ENCODE measurements at places on chromosomes 7 and 10. TPM values are rescaled to one million over a fixed set of nuclear protein-coding genes. Genes with fewer than 3 reads are reported as not detected.

Gene CALD1
- 0.11 TPM for total RNA-seq

Gene LIPN
- total RNA-seq, result not detected

Gene RAMP3
- total RNA-seq, result not detected

Gene MLXIPL
- total RNA-seq, result 0.43 TPM

Gene LRRD1
- not detected for total RNA-seq

Gene WEE2
- 0.17 TPM for total RNA-seq

Gene INTS15
- 58.6 TPM for total RNA-seq

Gene TACR2
- total RNA-seq, result not detected

Gene PRKG1
- total RNA-seq, result not detected

GRCh38 chr10:61911425-61911824 lies 9.9 kb downstream of the ARID5B start:
- peak overlapping the region; percentile 32 for H3K27ac ChIP-seq
- H3K4me3 ChIP-seq, result no peak overlapping the region
- DNase-seq, result no peak

- H3K4me1 ChIP-seq, result peaks cover 3% of the 10 kb centered on the region
- H3K27ac ChIP-seq, result no peak overlapping the region
- DNase-seq, result no peak
- peaks cover 7% of the 10 kb centered on the region for H3K36me3 ChIP-seq
These were observed 97.3 kb upstream of the CTBP2 start for GRCh38 chr10:125257521-125258108.

DNA sequence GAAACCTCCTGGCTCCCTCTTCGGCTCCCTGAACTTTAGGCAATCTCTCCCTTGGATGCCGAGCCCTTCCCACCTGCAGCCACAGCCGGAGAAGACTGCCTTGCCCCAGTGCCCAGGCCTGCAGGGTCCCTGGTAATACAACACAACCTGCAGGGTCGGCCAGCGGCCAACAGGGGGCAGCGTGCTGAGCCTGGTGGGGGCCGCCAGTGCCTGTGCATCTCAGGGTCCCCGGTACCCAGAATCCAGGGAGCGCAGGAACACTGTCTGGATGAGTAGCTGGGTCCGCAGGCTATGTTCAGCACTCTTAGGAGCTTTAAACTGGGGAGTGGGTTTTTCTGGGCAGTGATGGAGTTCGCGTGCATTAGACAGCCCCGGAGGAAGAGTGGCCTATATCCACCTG lies 17.5 kb upstream of the C10orf71 start:
- H3K36me3 ChIP-seq, result no peaks in the 10 kb centered on the region
- peaks cover 26% of the 10 kb centered on the region for H3K4me1 ChIP-seq
- DNase-seq, result no peak
- H3K4me3 ChIP-seq, result no peak overlapping the region
- H3K27ac ChIP-seq, result no peak overlapping the region

DNA sequence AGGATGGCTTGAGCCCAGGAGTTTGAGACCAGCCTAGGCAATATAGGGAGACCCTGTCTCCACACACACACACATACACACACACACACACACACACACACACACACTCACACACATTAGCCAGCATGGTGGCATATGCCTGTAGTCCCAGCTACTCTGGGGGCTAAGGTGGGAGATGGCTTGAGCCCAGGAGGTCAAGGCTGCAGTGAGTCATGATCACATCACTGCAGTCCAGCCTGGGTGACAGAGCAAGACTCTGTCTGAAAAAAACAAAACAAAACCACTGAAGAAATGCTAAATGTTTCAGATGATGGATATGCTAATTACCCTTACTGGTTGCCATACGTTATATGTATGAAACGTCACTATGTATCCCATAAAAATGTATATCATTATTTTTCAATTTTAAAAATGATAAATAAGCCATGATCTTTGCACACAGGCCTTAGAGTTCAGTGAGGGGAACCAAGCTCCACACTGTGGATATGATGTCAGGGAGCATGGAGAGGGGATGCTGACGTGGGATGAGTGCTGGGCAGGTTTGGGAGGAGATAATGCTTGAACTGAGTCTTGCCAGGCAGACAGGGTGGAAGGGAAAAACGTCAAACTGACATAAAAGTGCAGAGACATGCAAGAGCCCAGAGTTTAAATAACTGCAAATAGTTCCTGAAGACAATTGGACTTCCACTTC lies 45.9 kb upstream of the ARHGAP12 start:
- peaks cover 6% of the 10 kb centered on the region for H3K27me3 ChIP-seq
- peaks cover 21% of the 10 kb centered on the region for H3K4me1 ChIP-seq
- DNase-seq, result no peak
- no peak overlapping the region for H3K27ac ChIP-seq
- no peak overlapping the region for H3K4me3 ChIP-seq

- H3K27ac ChIP-seq, result no peak overlapping the region
- no peaks in the 10 kb centered on the region for H3K4me1 ChIP-seq
- no peak overlapping the region for H3K4me3 ChIP-seq
- no peaks in the 10 kb centered on the region for H3K36me3 ChIP-seq
- H3K27me3 ChIP-seq, result peaks cover 5% of the 10 kb centered on the region
These were observed 48.1 kb downstream of the SORBS1 start for GRCh38 chr10:95513008-95513589.

DNA sequence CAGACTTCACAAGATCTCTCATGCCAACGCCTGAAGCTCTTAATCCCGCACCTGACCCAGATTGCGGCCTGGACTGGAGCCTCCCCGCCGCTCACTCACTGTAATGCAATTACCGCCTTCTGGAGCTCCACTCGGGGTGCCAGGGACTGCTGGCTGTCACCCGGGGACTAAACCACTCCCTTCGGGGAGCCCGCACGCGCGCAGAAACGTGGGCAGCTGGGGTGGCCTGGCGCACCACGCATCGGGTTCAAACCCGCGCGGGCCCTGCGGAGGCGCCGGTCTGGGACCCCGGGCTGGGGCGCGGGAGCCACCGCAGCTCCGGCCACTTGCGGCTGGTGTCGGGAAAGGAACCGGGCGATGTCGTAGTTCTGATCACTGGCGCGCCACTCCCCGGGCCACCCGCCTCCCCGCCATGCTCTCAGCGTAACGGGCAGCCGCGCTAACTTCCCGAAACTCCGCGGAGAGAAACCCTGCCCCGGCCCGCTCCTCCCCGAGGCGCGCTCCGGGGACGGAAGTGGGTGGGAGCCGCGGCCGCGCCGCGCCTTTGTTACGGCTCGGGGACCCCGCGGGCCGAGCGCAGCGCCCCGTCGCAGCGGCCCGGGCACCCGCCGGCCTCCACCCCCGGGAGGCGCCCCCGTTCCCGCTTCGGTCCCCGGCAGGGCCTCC lies 100.3 kb upstream of the SVIL start:
- H3K4me1 ChIP-seq, result peaks cover 12% of the 10 kb centered on the region
- no peaks in the 10 kb centered on the region for H3K36me3 ChIP-seq
- no peak overlapping the region for H3K27ac ChIP-seq
- H3K4me3 ChIP-seq, result peak overlapping the region; percentile 19
- DNase-seq, result peak; percentile 75

DNA sequence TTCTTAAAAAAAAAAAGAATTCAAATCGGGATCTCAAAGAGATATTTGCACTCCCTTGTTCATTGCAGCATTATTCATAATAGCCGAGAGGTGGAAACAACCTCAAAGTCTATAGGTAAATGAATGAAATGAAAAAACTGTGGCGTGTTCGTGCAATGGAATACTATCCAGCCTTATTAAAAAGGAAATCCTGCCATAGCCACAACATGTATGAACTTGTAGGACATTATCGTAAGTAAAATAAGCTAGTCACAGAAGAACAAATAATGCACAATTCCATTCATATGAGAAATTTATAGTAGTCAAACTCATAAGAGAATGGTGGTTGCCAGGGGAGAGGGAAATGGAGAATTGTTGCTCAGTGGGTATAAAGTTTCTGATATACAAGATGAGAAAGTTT lies 37.9 kb downstream of the GRK5 start:
- no peak overlapping the region for H3K4me3 ChIP-seq
- H3K27me3 ChIP-seq, result no peaks in the 10 kb centered on the region
- H3K36me3 ChIP-seq, result no peaks in the 10 kb centered on the region
- peaks cover 16% of the 10 kb centered on the region for H3K4me1 ChIP-seq
- H3K27ac ChIP-seq, result no peak overlapping the region

DNA sequence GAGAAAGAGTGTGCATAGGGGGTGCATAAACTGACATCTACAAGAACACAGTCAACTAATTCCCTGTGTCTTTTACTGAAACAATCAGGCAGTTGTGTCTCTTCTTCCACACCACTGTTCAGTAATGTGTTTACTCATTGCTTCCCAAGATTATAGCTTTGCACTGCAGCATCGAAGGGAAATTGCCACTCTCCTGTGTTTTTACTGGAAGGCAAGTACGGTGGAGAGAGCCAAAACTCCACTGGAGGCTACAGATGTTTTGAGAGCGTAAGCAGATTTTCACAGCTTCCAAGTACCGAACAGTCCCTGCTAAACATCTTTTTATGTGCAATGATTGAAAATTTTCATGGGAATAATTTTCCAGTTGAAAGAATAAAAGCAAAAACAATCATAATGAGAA lies 510.5 kb upstream of the AKR1E2 start:
- no peaks in the 10 kb centered on the region for H3K36me3 ChIP-seq
- no peak for DNase-seq
- H3K4me1 ChIP-seq, result no peaks in the 10 kb centered on the region
- H3K27ac ChIP-seq, result no peak overlapping the region
- H3K4me3 ChIP-seq, result no peak overlapping the region

DNA sequence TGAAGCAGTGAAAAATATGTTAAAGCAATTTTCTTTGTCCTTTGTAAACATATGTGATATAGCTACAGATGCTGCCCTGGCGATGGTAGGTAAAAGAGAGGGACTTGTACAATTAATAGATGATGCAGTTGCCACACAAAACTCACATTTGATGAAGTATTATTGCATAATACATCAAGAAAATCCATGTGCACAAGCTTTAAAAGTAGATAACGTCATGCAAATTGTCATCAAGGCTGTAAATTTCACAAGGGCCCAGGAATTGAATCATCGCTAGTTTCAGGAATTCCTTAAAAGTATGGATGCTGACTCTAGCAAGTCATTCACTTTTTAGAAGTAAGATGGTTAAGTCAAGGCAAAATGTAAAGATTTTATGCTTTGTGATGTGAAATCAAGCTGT lies 10.0 kb downstream of the CYP3A5 start:
- no peaks in the 10 kb centered on the region for H3K27me3 ChIP-seq
- H3K4me1 ChIP-seq, result peaks cover 1% of the 10 kb centered on the region
- no peak overlapping the region for H3K4me3 ChIP-seq
- DNase-seq, result no peak

DNA sequence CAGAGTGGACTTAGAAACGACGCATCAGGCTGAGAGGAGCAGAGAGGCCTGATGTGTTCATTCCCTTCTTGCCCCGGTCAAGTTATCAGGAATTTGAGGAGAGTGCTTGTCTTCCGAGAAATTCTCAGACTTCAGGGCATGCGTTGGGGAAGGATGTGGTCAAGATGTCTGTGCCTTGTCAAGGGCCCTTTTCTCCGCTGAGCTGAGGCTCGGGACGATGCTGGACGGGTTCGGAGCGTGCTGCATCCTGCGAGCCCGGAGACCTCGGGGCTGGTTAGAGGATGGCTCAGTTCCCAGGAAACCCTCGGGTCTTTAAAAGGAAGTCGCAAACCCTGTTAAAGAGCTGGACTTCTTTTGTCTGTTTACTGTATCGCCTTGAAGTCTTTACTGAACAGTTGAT lies 325.4 kb downstream of the ADARB2 start:
- peaks cover 19% of the 10 kb centered on the region for H3K27me3 ChIP-seq
- no peak for DNase-seq
- H3K27ac ChIP-seq, result no peak overlapping the region
- H3K4me3 ChIP-seq, result no peak overlapping the region
- H3K36me3 ChIP-seq, result no peaks in the 10 kb centered on the region

GRCh38 chr7:50307368-50308032 lies 3.0 kb downstream of the IKZF1 start:
- peak overlapping the region; percentile 98 for H3K4me3 ChIP-seq
- H3K27ac ChIP-seq, result no peak overlapping the region
- H3K36me3 ChIP-seq, result peaks cover 46% of the 10 kb centered on the region
- no peaks in the 10 kb centered on the region for H3K27me3 ChIP-seq
- no peak for DNase-seq
- peaks cover 39% of the 10 kb centered on the region for H3K4me1 ChIP-seq

DNA sequence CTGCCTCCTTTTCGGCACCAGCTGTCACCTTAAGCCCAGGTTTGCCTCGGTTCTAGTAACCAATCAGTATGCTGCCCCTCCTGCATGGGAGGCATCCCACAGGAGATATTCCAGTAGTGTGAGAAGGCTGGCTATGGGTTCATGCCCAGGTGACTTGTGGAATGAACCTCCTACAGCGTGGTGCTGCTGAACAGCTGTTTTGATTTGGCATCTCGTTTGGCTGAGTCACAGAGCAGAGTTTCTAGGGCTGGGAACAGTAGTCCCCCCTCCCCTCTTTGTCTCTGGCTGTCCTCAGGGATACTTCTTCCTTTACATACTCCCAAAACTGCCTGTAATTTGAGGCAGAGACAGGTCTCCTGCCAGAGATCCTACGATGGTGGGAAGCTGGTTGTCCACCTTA lies 16.1 kb downstream of the R3HCC1L start:
- H3K27me3 ChIP-seq, result no peaks in the 10 kb centered on the region
- no peak overlapping the region for H3K4me3 ChIP-seq
- no peak overlapping the region for H3K27ac ChIP-seq
- H3K4me1 ChIP-seq, result peaks cover 44% of the 10 kb centered on the region
- H3K36me3 ChIP-seq, result peaks cover 47% of the 10 kb centered on the region

- H3K4me3 ChIP-seq, result no peak overlapping the region
- no peak for DNase-seq
- no peaks in the 10 kb centered on the region for H3K36me3 ChIP-seq
- H3K4me1 ChIP-seq, result no peaks in the 10 kb centered on the region
These were observed 78.6 kb upstream of the MAGI2 start for GRCh38 chr7:79531905-79532664.

- no peak overlapping the region for H3K4me3 ChIP-seq
- H3K36me3 ChIP-seq, result no peaks in the 10 kb centered on the region
- no peak overlapping the region for H3K27ac ChIP-seq
- DNase-seq, result no peak
- no peaks in the 10 kb centered on the region for H3K27me3 ChIP-seq
These were observed 65.2 kb upstream of the FEZF1 start for GRCh38 chr7:122369756-122370155.

- H3K27me3 ChIP-seq, result peaks cover 29% of the 10 kb centered on the region
- no peaks in the 10 kb centered on the region for H3K36me3 ChIP-seq
- H3K27ac ChIP-seq, result no peak overlapping the region
- DNase-seq, result no peak
- H3K4me3 ChIP-seq, result no peak overlapping the region
These were observed 20.6 kb downstream of the RBM20 start for GRCh38 chr10:110664483-110665420.

DNA sequence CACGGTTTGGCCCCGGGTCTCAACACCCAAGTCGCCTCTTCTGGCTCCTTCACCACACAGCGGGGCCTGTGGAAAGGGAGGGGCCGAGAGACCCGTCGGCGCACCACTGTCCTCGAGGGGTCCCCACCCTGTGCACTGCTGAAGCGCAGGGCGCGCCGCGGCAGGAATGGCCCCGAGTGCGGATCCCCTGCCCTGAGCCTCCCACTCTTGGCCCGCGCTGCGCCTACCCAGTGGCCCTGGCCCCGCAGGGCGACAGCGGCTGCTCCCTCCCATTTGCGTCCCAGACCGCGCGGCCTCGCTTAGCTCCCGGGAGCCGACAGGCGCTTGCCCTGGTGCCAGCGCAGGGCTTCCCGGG lies 2.1 kb upstream of the SFMBT2 start:
- peak overlapping the region; percentile 98 for H3K4me3 ChIP-seq
- H3K36me3 ChIP-seq, result peaks cover 13% of the 10 kb centered on the region
- H3K27me3 ChIP-seq, result no peaks in the 10 kb centered on the region
- peaks cover 50% of the 10 kb centered on the region for H3K4me1 ChIP-seq

GRCh38 chr10:7853226-7853842 lies 35.0 kb downstream of the TAF3 start:
- H3K4me3 ChIP-seq, result no peak overlapping the region
- H3K27ac ChIP-seq, result no peak overlapping the region
- peaks cover 28% of the 10 kb centered on the region for H3K4me1 ChIP-seq
- peaks cover 4% of the 10 kb centered on the region for H3K36me3 ChIP-seq
- DNase-seq, result no peak

All from natural killer cell treated with Interleukin-12 subunit alpha and Interleukin-12 subunit beta and Interleukin-15 and Interleukin-18, amount 100 ng/mL, for 72 hours (primary cell).